ENCODE measurements at places on chromosomes 11 and 22. TPM values are rescaled to one million over a fixed set of nuclear protein-coding genes. Genes with fewer than 3 reads are reported as not detected.

DNA sequence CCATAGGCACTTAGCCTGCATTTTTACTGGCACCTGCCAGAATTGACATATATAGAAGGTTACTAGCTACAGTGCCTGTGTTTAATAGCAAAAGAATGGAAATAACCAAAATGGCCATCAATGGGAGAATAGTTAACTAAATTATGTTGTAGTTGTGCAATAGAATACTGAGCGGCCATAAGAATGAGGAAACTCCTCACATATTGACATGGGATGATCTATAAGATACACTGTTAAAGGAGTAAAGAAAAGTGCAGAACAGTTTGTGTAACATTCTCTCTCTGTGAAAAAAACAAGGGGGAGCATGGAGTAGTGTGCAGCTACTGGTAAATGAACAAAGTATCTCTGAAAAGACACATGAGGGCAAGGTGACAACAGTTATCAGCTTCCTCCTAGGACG lies 21.5 kb downstream of the ARAP1 start:
- no peak overlapping the region for H3K4me3 ChIP-seq
- DNase-seq, result no peak
- peaks cover 4% of the 10 kb centered on the region for H3K4me1 ChIP-seq
- no peak overlapping the region for H3K27ac ChIP-seq
- H3K36me3 ChIP-seq, result peaks cover 8% of the 10 kb centered on the region
- no peaks in the 10 kb centered on the region for H3K27me3 ChIP-seq

- no peak overlapping the region for H3K27ac ChIP-seq
- no peaks in the 10 kb centered on the region for H3K36me3 ChIP-seq
- no peaks in the 10 kb centered on the region for H3K27me3 ChIP-seq
- no peak overlapping the region for H3K4me3 ChIP-seq
These were observed 32.2 kb downstream of the CYTH4 start for GRCh38 chr22:37314315-37315074.

- no peak for DNase-seq
- no peak overlapping the region for H3K4me3 ChIP-seq
- H3K27me3 ChIP-seq, result peaks cover 15% of the 10 kb centered on the region
- H3K27ac ChIP-seq, result no peak overlapping the region
These were observed 3.0 kb downstream of the TSPAN18 start for GRCh38 chr11:44729713-44730112.

The SLC7A4 gene
- 0.28 TPM for total RNA-seq

DNA sequence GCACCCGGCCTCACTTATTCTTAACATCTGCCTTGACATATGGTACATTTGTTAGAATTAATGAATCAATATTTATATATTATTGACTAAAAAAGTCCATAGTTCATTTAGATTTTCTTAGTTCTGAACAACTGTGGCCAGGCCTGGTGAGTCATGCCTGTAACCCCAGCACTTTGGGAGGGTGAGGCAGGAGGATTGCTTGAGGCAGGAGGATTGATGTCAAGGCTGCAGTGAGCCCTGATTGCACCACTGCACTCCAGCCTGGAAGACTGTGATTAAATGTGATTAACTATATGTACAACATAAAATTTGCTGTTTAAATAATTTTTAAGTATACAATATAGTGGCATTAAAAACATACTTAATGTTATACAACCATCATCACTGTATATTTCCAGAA lies 5.6 kb downstream of the UVRAG start:
- no peaks in the 10 kb centered on the region for H3K36me3 ChIP-seq
- no peak for DNase-seq
- no peaks in the 10 kb centered on the region for H3K27me3 ChIP-seq
- peaks cover 31% of the 10 kb centered on the region for H3K4me1 ChIP-seq
- no peak overlapping the region for H3K27ac ChIP-seq

- H3K36me3 ChIP-seq, result no peaks in the 10 kb centered on the region
- no peak overlapping the region for H3K4me3 ChIP-seq
- no peak for DNase-seq
- H3K27ac ChIP-seq, result no peak overlapping the region
- peaks cover 3% of the 10 kb centered on the region for H3K4me1 ChIP-seq
These were observed 377.9 kb downstream of the DYNC2H1 start for GRCh38 chr11:103487113-103487512.

The CASP1 gene
- not detected for total RNA-seq

The OR10A4 gene
- not detected for total RNA-seq

DNA sequence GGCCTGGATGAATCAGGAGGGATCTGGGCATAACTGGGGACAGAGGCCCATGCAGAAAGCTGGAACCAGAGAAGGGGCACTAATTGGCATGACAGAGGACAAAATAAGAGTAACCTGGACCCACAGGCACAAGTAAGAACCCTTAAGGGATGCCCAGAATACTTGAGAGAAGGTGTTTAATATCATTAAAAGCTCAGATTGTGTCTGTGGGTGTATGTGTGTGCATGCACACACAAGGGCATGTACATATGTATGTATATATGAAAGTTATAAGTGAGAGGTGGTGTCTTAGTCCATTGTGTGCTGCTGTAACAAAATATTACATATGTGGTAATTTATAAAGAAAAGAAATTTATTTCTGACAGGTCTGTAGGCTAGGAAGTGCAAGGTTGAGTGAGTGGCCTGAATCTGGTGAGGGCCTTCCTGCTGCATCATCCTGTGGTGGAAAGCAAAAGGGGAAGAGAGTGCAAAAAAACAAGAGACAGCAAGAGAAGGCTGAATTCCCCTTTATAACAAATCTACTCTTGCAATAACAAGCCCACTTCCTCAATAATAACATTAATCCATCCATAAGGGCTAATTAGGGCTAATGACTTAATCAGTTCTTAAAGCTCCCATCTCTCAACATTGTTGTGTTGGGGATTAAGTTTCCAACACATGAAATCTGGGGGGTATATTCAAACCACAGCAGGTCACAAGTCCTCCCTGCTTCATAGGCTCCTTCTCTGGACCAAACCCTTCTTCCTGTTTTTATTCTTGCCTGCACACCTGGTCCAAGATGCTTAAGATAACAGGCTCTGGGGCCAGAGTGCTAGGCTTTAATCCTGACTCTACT lies 68.3 kb upstream of the POU2AF2 start:
- no peaks in the 10 kb centered on the region for H3K4me1 ChIP-seq
- no peaks in the 10 kb centered on the region for H3K36me3 ChIP-seq
- H3K4me3 ChIP-seq, result no peak overlapping the region
- no peak overlapping the region for H3K27ac ChIP-seq
- H3K27me3 ChIP-seq, result no peaks in the 10 kb centered on the region
- DNase-seq, result no peak

The SLC35E4 gene
- 7.9 TPM for total RNA-seq

The SMIM35 gene
- not detected for total RNA-seq

DNA sequence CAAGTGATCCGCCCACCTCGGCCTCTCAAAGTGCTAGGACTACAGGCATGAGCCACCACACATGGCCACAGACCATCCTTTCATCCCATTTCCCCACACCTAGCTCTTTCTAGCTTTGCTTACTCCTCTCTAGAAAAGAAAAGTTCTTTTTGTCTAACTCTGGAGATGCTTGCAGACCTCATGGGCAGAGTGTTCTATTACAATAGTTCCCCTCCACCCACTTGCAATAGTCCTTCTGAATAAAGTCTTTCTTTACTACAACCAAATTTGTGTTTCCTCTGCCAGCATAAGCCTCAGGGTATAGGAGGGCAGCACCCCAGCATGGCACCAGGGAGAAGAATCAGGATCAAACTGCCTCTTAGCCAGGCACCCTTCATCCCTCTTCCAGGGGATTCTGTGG lies 18.8 kb upstream of the RTL6 start:
- H3K27me3 ChIP-seq, result peaks cover 20% of the 10 kb centered on the region
- DNase-seq, result no peak
- H3K27ac ChIP-seq, result no peak overlapping the region
- H3K36me3 ChIP-seq, result peaks cover 11% of the 10 kb centered on the region

The MADD gene
- total RNA-seq, result 32.1 TPM

The C1QTNF4 gene
- total RNA-seq, result 0.41 TPM

- no peak for DNase-seq
- peaks cover 54% of the 10 kb centered on the region for H3K27me3 ChIP-seq
- H3K4me3 ChIP-seq, result no peak overlapping the region
These were observed 2.2 kb upstream of the PLAAT5 start for GRCh38 chr11:63493127-63493526.

The SLC22A6 gene
- total RNA-seq, result not detected

DNA sequence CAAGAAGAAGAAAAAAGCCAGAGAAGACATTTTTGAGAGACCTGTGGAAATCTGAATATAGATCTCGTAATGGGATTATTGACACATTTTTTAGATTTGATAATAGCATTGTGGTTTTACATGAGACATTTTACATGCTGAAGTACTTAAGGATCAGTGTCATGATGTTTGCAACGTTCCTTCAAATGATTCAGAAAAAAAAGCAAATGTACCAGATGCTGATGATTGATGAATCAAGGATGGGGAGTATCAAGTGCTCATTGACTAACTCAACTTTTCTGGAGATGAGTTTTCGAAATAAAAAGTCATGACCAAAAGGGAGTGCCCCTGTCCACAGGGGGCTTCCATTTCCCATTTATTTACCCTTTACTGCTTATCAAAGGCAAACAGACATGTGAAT lies 207.0 kb upstream of the SORL1-AS1 start:
- H3K4me1 ChIP-seq, result peaks cover 29% of the 10 kb centered on the region
- H3K27me3 ChIP-seq, result peaks cover 4% of the 10 kb centered on the region
- H3K4me3 ChIP-seq, result no peak overlapping the region
- no peak overlapping the region for H3K27ac ChIP-seq
- no peak for DNase-seq

DNA sequence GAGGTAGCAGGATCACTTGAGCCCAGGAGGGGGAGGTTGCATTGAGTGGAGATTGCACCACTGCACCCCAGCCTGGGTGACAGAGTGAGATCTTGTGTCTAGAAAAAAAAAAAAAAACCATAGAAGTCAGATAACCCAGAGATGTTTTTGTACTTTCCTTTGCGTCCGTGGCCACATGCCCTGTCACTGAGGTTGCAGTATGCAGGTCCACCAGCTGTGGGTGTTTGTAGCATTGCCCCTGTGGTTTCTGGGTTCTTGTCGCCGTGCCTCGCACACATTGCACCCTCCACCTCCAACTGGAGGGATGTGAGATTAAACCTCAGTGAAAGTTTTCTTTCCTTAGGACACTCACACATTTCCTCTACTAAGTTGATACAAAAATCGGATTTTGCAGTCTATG lies 70.3 kb downstream of the TNRC6B start:
- no peak overlapping the region for H3K4me3 ChIP-seq
- no peak overlapping the region for H3K27ac ChIP-seq
- peaks cover 18% of the 10 kb centered on the region for H3K4me1 ChIP-seq
- H3K27me3 ChIP-seq, result no peaks in the 10 kb centered on the region
- no peak for DNase-seq

The SAA2 gene
- not detected for total RNA-seq

DNA sequence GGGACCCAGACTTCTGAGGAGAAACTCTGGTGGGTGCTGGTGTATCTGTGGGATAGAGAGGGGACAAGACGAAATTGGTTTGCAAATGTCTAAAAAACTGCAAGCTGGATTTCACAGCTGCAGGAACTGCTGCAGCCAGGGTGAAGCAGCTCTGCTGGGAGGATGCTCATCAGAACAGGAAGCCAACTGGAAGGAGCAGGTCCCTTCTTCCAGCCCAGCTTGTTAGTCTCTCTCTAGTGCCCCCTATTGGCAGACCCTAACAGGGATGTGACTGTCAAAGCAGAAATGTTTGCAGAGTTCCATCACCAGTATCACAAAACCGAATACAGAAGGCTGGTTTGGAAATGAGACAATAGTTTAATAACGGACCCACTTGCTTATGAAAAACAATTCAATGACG lies 74.8 kb upstream of the SLC22A12 start:
- no peak overlapping the region for H3K4me3 ChIP-seq
- H3K36me3 ChIP-seq, result no peaks in the 10 kb centered on the region
- H3K4me1 ChIP-seq, result no peaks in the 10 kb centered on the region
- no peak for DNase-seq

DNA sequence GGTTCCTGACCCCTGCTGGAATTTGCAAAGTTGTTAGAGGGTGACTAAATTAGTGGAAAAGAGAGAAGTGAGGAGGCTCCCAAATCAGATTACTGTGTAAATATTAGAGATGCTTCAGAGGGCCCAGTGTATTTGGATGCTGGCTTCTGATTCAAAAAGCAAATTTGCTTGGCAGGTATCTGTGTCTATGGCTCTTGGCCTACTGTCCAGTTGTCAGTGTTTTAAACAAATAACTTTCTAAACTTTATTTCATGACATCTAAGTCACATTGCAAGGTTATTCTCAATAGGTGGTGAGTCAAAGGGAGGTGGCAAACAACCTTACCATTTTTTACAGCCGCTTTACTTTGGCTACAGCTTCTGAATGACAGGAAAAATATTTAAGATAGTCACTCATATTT lies 720.1 kb downstream of the KCNA4 start:
- no peak for DNase-seq
- no peak overlapping the region for H3K4me3 ChIP-seq
- H3K4me1 ChIP-seq, result peaks cover 16% of the 10 kb centered on the region
- no peaks in the 10 kb centered on the region for H3K27me3 ChIP-seq
- no peak overlapping the region for H3K27ac ChIP-seq

The SCGB1A1 gene
- total RNA-seq, result not detected

- no peak overlapping the region for H3K4me3 ChIP-seq
- peak overlapping the region; percentile 92 for H3K27ac ChIP-seq
- H3K4me1 ChIP-seq, result peaks cover 51% of the 10 kb centered on the region
- no peak for DNase-seq
- H3K36me3 ChIP-seq, result no peaks in the 10 kb centered on the region
- no peaks in the 10 kb centered on the region for H3K27me3 ChIP-seq
These were observed 9.6 kb upstream of the CD248 start for GRCh38 chr11:66326261-66327111.

- no peaks in the 10 kb centered on the region for H3K36me3 ChIP-seq
- H3K4me3 ChIP-seq, result no peak overlapping the region
- H3K27ac ChIP-seq, result peak overlapping the region; percentile 86
- H3K27me3 ChIP-seq, result no peaks in the 10 kb centered on the region
- peaks cover 85% of the 10 kb centered on the region for H3K4me1 ChIP-seq
- no peak for DNase-seq
These were observed 150.5 kb downstream of the FEZ1 start for GRCh38 chr11:125345421-125346178.

GRCh38 chr11:45924036-45924915 lies 1.8 kb downstream of the LARGE2 start:
- peaks cover 7% of the 10 kb centered on the region for H3K4me1 ChIP-seq
- H3K27ac ChIP-seq, result no peak overlapping the region
- H3K4me3 ChIP-seq, result peak overlapping the region; percentile 17
- peaks cover 28% of the 10 kb centered on the region for H3K27me3 ChIP-seq

DNA sequence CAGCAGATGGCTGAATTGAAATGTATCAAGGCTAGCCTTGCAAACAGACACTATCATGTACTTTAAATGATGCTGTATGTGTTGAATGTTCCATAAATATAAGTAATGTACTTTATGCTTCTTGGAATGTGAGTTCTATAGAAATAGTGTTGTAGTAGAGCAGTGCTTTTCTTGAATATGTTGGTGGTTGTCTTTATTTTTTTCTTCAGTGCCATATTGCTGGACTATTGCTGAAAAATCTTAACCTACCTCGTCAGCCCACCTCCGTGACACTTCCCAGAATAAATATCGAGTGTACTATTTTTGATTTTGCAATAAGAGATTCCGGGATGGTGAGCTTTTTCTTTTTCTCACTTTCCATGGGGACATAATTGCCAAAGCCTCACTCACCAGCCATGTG lies 153.9 kb downstream of the NAV2 start:
- H3K4me1 ChIP-seq, result peaks cover 46% of the 10 kb centered on the region
- no peak for DNase-seq
- H3K27ac ChIP-seq, result no peak overlapping the region
- no peaks in the 10 kb centered on the region for H3K27me3 ChIP-seq
- peaks cover 11% of the 10 kb centered on the region for H3K36me3 ChIP-seq

Data from chondrocyte (in vitro differentiated cells).